ENCODE measurements at places on chromosomes 4 and X.

DNA sequence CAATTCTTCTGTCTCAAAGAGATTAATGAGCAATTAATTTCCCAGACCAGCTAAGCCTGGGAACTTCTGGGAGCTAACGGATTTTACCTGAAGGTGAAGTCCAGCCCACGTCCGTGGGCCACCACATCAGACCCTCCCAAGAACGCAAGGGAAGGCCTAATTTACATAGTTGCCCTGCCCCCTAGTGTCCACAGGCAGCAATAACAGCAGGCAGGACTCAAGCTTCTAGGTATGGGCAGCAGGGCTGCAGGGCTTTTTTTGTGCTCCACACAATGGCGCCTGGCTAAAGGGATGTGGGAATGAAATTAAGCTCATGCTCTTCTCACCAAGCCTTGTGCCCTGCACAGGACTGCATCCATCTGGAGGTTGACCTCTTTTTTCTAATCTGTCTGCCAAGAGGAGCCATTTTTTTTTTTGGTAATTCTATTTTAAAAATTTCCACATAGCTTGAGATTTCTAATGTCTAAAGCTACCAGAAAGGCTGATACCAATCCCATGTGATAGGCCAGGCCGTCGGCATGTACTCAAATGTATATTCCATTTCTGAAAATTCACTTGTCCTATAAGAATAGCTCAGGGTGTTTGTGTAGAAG lies 111.9 kb upstream of the TMEM164 start:
- no peak for DNase-seq

DNA sequence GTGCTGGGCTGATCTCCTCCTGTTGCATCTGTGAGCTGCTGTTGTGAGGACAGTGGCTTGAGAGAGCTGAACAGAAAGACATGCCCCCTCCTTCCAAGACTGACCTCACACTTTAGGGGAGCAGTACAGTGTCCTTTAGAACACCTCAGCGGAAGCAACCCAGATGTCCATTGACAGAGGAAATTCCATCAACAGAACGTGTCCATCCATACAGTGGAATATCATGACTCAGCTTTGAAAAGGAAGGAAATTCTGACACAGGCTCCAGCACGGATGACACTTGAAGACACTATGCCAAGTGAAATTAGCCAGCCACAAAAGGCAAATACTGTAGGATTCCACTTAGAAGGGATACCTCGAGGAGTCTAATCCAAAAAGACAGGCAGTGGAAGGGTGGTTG lies 103.5 kb downstream of the GPR143 start:
- DNase-seq: no peak

DNA sequence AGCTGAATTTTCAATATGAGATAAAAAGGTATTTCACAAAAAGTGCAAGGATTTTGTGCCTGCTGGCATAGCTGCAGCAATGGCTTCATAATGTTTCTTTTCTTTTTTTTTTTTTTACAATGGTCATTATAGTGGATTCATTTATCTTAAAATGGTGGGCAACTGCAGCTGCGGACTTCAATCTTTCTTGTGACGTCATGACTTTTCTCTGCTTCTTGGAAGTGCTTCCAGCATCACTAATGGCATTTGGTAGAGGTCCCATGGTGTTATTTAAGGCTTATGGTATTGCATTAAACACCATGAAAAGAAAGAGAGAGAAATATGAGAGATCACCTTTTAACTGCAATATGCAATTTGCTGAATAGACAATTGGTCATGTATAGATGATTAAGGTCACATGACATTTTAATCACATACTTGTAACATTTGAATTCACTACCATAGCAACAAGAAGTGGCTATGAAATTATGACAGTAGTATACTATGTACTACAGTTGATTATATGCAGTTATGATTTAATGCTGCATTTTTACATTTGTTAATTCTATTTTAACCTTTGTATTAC lies 684.0 kb upstream of the AADAT start:
- DNase-seq: no peak

- no peak for DNase-seq
Measured at GRCh38 chr4:75909405-75909804, 7.2 kb upstream of the PPEF2 start.

- no peak for DNase-seq
Measured at GRCh38 chr4:94219402-94219801, 11.7 kb downstream of the SMARCAD1 start.

DNA sequence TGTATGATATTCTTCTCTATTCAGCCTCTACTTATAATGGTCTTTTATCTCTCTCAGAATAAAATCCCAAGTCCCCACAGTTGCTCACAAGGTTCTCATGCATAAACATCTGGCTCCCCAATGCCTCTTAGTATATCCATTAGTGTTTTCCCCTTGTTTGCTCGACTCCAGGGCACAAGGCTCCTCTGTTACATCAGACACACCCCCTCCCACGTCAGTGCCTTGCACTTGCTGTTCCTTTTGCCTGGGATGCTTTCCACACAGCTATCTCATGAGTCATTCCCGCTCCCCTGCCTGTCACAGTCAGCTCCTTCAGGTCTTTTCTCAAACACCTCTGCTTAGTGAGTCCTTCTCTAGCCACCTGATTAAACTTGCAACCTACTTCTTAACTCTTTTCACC lies 260.2 kb downstream of the IL1RAPL1 start:
- DNase-seq: no peak

- DNase-seq: no peak
Measured at GRCh38 chr4:152601156-152601555, 65.3 kb upstream of the FBXW7 start.

- no peak for DNase-seq
Measured at GRCh38 chr4:31114816-31115215, 394.6 kb downstream of the PCDH7 start.

GRCh38 chrX:119604766-119605463 lies 1.3 kb downstream of the NKRF start:
- no peak for DNase-seq
